ENCODE measurements at places on chromosomes 2 and 18. TPM values are rescaled to one million over a fixed set of nuclear protein-coding genes. Genes with fewer than 3 reads are reported as not detected.

Gene IL1B
- 257 TPM for total RNA-seq

Gene HSPE1
- total RNA-seq, result 85.1 TPM

Gene EGR4
- not detected for total RNA-seq

Gene ACVR1C
- total RNA-seq, result 0.34 TPM

Gene EVX2
- not detected for total RNA-seq

Gene ALK
- 0.14 TPM for total RNA-seq

Data from nasal cavity respiratory epithelium epithelial cell of viscerocranial mucosa (primary cell).